ENCODE measurements at places on chromosomes 16 and 17.
A peak's percentile ranks its signal among the peaks of the same experiment; 100 is the strongest.

- DNase-seq, result no peak
Observed at GRCh38 chr17:6040504-6040903, 29.7 kb upstream of the WSCD1 start.

DNA sequence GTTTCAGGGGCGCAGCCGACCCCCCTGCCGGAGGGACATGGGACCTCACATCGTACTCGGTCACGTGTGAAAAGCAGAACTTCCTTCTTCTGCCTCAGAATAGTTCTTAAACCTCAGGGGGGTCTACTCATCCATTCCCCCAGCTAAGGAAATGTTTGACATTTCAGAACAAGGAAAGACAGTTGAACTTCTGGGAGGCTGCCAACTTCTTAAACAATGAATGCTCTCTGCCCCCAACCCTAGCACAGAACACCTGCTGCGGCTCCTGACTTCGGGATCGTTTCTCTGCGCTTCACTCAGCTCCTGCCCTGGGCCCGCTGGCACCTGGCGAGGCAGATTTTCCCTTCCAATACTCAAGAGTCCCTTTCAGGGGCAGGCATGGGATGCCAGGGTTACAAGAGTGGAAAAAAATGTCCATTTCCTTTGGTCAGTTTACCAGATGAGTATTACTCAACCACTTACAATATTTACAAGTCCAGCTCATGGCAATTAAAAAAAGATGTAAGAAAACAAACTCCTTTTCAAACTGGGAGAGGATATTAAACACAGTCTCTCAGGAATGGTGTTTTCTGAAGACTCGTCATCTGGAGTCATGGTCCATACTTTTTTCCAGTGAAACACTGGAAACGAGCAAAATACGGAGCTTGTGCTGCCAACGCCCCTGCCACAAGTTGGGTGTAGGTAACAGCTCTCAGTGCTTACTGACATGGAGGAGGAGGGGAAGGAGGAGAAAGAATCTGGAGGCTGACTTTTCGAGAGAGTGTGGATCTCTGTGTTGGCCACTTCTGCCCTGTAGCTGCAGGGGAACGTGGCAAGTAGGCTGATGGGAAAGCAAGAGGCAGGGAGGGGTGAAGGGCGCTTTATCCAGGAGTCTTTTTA, 235.7 kb downstream of the NTN1 start:
- no peak for DNase-seq

DNA sequence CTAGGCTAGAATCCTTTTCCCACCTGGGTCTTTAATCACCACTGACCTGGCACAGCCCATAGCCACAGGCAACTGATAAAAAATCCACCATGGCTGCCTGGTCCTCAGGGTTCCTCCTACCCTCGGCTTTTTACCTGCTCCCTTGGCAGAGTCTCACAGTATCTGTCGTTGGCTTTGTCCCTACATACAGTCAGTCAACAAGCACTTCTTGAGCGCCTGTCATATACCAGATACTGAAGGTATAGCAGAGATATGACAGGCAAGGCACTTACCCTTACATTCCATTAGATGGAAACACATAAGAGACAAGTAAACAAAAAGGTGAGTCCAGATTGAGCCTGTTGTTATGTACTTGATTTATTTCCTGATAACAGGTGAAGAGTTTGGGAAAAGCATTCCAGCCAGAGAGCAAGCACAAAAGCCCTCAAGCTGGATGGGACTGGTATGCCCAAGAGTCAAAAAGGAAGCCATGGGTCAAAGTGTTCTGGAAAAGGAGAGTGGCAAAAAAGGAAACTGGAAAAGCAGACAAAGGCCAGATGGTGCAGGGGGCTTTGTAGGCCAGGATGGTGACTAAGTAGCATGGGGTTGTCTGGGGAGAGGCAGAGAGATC, 247.0 kb downstream of the CHD9NB start:
- DNase-seq, result no peak

GRCh38 chr17:7883781-7884386, 4.7 kb upstream of the CHD3 start:
- peak; percentile 68 for DNase-seq

DNA sequence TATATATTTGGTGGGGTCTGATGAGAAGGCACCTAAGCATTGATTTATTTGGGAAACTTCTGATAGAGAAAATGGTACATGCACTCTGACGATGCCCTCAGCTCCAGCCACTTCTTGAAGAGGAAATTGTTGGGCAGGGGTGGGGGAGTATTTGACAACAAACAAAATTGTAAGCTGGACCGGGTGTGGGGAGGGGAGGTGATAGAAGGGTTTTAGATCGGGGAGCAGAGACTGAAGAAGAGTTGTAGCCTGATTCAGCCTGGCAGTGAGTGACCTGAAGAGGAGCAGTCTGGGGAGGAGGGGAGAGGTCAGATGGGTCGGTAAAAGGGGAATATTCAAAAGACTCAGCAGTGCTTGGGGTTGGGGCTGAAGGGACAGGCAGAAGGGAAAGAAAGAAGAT, 2284.7 kb downstream of the TP53TG3F start:
- DNase-seq, result no peak

Data from RKO (cell line).